ENCODE measurements at places on chromosomes 3 and 15.

DNA sequence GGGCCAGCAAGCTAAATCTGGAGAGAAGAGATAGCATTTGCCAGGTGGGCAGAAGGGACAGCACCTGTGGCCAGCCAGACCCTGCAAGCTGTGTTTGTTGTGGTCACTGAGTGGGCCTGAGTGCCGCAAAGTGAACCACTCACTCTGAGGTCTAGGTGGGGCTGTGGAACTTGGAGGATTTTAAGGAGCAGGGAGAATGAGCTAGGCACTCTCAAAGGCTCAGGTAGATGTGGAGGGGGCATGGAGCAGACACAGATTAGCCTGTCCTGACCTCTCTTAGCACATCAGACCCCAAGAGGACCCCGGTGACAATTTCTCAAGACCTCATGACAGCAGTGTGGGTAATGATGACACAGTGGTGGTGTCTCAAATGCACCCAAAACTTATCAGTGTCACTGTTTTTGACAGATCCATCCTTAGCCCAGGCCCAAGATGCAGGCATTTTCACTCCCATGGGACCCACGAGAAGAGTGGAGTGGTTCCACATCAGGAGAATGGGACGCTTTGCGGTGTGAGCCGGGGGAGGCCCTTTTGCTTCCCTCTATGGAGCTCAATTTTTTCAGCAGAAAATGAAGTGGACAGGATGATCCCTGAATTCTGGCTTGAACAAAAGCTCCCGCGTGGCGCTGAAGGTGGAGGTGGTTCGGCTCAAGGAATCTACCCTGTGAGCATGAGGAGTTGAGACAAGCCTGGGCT lies 43.8 kb upstream of the TLE3 start:
- DNase-seq: no peak

- no peak for DNase-seq
Observed at GRCh38 chr3:157045238-157045850, 114.6 kb downstream of the CCNL1 start.

GRCh38 chr3:147113293-147114044 lies 292.9 kb downstream of the ZIC4 start:
- DNase-seq: no peak

- no peak for DNase-seq
Observed at GRCh38 chr15:43412096-43412495, 41.2 kb downstream of the TUBGCP4 start.

GRCh38 chr15:72902245-72902918 lies 118.8 kb upstream of the ADPGK start:
- peak; percentile 22 for DNase-seq

GRCh38 chr3:188400494-188401243 lies 246.7 kb downstream of the LPP start:
- DNase-seq: no peak

DNA sequence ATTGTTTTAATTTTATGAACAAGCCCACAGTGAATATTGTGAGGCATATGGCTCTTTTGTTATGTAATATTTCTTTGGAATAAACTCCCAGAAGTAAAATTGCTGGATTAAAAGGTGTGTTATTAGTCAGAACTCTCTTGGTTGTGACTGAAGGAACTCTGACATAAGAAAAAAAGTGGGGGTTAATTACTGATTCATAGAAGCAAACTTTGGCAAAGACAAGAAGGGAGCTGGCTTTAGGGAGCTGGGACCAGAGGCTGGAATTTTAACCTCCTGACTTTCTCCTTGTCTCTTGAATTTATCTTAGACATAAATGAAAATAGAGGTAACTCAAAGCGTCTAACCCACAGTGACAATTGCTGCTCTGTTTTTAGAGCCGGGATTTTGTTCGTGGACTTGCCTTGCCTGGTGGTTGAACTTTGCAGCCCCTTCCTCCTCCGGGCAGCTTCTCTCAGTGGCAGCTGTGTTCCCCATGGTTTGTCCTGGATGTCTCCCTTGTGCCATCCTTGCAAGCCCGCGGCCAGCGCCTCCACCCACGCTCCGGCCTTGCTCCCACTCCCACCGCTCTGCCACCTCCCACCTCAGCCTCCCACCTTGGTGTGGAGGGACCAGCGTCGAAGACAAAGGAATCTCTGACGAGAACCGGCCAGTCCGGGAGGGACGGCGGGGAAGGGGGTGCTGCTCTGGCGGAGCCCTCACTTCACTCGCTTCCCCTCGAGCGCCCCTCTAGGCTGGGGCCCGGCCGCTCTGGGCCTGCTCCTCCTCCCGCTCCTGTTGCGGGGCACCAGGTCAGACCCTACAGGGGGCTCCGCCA lies 28.0 kb downstream of the ARHGAP31 start:
- no peak for DNase-seq

DNA sequence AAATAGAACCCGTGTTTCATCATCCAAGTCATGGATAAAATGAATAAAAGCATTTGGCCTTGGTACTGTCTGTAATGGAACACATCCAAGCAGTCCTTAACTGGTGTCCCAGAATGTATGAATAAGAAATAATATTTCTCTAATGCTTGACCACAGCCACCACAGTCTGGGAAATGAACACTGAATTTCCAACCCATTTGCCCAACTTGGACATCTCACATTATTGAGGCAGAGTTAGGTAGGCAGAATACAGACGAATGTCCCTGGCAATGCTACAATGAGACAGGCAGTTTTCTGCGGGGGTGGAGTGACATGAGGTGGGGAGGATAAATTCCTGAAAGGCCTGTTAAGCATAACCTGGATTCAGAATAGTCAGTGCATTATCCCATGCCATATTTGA lies 245.7 kb downstream of the ZIC1 start:
- no peak for DNase-seq

GRCh38 chr15:70632491-70633102 lies 130.8 kb downstream of the UACA start:
- DNase-seq: no peak

- no peak for DNase-seq
Observed at GRCh38 chr15:88872706-88873105, 22.6 kb downstream of the HAPLN3 start.

- DNase-seq: no peak
Observed at GRCh38 chr3:19596408-19596807, 337.6 kb downstream of the EFHB start.

- DNase-seq: no peak
Observed at GRCh38 chr3:42535981-42536784, 33.7 kb downstream of the VIPR1 start.

DNA sequence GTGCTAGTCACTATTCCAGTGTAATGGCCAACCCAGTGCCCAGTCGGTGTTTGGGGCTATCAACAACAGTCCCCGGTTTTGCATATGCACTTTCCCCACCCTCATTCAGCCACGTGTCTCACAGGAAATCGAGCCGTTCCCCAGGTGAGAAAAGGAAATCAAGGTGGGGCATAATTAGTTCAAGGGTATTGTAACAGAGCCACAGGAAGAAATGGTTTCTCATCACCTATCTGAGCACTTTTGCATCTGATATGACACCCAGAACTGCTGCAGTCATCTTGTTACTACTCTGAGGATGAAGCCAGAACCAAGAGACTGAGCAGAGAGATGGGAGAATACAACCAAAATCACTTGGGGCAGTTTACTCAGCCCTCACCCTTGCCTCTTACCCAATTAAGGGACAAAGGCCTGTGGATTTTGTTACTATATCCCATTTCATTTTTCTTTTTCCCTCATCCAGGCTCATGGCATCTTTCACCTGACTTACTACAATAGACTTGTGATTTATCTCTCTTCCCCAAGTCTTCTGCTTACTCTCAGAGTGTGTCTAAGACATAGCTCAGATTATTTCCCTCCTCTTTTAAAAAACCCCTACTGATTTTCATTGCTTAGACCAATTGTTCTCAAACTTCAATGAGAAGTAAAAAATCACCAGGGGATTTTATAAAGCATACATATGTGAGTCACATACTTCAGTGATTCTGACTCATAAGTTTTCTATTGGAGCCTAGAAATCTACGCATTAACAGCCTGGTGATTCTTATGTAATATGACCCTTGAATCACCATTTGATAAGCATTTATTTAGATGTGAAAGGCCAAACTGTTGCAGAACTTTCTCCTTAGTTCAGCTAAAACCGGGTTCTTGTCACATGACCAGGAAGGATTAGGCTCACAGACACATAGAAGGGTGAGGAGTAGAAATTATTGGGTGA lies 40.5 kb downstream of the TRAT1 start:
- no peak for DNase-seq

All from NCI-H1417 treated with DMSO at 0.1 percent for 48 hours (cell line).